ENCODE measurements at places on chromosomes 11 and 22.

DNA sequence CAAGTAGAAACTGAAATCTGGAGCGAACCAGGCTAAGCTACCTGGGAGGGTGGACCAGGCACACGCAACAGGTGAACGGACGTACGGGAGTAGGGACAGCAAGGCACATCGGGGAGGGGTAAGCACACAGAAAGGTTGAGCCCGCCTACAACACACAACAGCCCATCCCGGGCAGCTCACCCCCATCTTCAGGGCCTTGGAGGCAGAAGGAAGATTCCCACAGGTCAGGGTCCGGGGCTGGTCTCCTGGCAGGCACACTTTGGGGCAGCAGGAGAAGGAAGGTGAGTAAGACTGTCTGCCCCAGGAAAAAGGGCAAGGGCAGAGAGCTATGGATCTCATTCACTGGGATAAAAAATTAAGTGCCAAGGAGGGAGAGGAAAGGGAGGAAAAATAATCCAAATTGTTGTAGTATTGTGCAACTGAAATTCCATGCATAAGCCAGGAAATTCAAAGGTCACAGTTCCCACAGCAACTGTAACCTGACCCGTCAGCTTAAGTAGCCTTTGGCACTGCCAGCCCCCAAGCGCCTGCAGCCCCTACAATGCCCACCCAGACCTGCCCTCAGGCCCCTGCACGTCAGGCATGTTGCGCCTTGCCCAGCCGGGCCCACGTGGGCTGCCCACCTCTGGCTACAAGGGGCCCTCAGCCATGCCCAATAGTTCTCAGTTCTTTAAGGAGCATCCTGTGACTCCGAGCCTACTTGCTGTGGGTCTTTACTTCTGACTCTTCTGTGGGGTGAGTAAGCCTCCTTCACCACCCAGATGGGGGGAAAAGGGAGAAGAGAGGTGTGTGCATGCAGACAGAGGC lies 51.8 kb downstream of the MICAL3 start:
- no peak for DNase-seq

- no peak for DNase-seq
Observed at GRCh38 chr22:48900626-48901025, 927.0 kb downstream of the BRD1 start.

DNA sequence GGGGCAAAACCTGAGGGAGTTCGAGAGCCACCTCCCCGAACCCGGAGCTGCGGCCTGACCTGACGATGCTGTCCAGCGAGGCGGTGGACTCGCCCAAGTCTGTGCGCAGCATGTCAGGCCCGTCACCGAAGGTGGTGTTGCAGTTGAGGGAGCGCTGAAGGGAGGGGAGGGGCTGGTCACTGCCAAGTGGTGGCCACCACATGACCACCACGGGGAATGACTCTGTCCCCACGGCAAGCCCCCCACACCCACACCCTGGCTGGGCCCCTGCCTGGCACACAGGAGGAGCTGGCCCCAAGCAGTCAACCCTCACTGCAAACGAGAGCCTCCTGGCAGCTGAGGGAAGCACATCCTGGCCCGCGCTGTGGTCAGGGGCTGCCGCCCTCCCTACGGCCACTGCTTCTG lies 30.8 kb downstream of the TRMU start:
- no peak for DNase-seq

DNA sequence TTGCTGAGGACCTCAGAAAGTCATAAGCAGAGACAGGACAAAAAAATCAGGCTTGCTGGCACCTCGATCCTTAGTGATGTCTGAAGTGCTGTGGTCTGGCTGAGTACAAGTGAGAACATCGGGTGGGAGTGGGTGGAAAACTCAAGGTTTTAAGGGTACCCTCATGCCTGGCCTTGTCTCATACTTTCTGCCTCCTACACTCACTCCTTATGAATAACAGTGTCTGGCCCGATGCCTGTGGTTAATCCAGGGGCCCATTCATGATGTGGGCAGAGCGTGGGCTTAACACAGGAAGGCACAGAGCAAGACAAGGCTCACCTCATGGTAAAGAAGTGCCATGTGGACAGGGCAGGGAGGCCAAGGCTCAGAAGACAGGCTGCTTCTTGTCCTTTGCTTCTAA lies 11.0 kb upstream of the UCP3 start:
- DNase-seq = no peak

DNA sequence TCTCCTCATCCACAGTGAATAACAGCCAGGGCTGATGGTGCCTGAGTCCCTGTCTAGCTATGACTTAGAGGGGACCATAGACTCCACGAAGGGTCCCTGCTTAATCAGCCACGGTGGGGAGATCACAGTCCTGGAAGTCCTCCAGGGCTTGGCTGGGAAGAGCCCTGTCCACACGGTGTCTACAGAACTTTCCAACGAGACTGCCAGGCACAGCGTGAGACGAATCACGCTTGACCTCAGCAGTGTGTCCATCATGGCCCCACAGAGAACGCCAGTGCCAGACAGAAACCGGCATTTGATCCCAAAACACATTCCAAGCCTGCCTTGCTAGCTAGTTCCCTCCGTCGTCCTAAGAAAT lies 143.4 kb downstream of the CRYBB2 start:
- no peak for DNase-seq

- DNase-seq = no peak
Observed at GRCh38 chr11:81331611-81332235, 1401.9 kb downstream of the FAM181B start.

GRCh38 chr22:19853879-19854777 lies 546 bp downstream of the GNB1L start:
- DNase-seq = no peak

DNA sequence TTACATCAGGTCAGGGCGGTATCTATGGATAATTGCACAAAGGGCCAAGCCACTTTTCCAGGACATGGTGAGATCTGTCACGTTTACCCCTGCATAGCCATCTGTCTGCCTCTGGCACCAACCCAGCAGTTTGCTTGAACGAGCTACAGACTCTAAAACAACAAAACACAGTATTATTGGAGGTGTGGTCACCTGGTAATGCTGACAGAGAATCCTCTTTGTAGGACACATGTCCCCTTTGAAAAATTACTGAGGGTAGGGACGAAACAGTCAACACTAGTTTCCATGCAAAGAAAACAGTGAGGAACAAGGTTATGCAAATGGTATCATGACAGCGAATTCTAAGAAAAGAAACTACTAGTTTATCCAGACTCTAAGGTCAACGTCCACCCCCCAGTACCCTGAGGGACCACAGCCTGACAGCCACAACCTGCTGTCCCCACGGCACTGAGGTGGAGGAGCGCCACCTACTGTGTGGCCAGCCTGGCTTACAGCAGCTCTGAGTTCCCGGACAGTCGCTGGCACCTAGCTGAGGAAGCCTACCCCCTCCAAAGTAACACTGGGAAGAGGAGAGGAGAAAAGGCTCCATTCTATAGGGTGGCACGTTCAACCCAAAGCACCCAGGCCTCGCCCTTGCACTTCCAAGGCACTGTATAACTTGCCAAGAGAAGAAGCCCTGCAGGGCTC lies 117.4 kb upstream of the BID start:
- no peak for DNase-seq

DNA sequence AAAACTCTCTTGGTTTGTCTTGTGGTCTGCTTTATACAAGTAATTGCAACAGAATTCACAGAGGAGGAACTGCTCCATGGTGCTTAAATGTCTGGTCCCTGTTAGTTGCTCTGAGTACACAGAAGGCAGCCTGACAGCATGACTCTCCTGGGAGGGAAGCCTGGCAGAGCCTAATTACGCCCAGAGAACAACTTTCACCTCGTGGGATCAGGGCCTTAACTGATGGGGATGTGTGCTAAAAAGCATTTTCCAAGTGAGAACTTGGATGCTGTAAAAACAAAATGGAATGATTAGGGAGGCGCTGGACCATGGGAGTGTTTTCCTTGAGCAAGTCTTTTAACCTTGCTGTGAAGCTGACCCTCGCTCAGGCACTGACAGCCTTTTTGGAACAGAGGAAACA lies 154.0 kb upstream of the TENM4 start:
- DNase-seq = no peak

DNA sequence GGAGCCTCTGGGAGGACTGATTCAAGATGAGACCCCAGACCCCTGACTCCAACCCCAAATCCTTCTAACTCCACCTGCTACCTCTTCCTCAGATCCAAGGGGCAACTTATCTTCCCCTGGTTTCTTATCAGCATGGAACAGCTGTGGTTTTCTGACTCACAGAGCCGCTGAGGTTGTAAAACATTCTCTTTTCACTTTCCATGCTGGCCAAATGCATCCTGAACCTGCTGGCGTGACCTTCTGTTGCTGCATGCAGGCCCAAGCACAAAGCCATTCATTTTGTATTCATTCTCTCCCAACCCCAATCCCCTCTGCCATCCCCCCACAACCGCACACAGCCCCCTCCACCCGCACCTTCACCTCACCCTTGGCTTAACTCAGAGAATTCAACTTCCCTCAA lies 70.3 kb downstream of the SEZ6L start:
- DNase-seq = no peak

GRCh38 chr11:129578006-129578405 lies 202.4 kb downstream of the BARX2 start:
- DNase-seq = no peak

- no peak for DNase-seq
Observed at GRCh38 chr11:41281131-41281742, 178.2 kb downstream of the LRRC4C start.

GRCh38 chr11:9820260-9820659 lies 156.4 kb downstream of the SWAP70 start:
- no peak for DNase-seq

GRCh38 chr11:91194546-91194945 lies 971.7 kb upstream of the CHORDC1 start:
- DNase-seq = no peak

DNA sequence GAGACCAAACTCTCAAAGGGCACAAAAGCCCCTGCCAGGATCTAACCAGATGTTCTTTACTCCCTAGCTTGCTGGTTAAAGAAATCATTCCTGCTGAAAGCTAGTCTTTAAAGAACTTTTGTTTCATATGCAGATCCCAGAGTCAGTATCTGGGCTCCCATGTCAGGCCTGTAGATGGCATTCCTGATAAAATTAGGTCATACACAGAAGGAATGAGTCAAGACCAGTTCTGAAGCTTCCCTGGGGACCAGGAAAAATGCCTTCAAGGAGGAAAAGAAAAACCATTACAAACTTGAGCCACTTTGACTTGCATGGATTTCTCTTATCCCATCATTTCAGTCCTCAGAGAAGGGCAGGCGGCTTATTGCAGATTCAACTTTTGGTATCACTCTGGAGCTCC lies 5.9 kb downstream of the DBX1 start:
- DNase-seq = no peak

GRCh38 chr11:68792400-68792966 lies 41.2 kb upstream of the TESMIN start:
- DNase-seq = no peak

DNA sequence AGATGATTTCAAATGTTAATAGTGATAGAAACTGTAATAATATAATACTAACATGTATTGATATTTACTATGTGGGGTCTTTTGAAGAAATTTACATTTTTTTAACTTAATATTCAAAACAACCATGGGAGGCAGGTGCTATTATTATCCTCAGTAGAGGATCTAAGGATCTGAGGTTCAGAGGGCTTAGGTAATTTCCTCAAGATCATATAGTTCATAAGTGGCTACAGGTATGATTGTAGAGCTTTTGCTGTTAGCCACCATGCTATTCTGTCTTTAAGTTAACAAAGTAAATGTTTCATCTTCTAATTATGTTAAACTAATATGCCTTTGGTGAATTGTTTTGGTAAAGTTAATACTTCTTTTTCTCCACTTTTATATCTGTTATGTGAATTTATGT lies 83.6 kb downstream of the PDE3B start:
- DNase-seq = no peak

Data from left renal pelvis (tissue), 4 donors.